Adrenal gland (tissue), 19 donors: ENCODE measurements at places on chromosomes 2 and 18. TPM values are rescaled to one million over a fixed set of nuclear protein-coding genes. Genes with fewer than 3 reads are reported as not detected.
A peak's percentile ranks its signal among the peaks of the same experiment; 100 is the strongest.

DNA sequence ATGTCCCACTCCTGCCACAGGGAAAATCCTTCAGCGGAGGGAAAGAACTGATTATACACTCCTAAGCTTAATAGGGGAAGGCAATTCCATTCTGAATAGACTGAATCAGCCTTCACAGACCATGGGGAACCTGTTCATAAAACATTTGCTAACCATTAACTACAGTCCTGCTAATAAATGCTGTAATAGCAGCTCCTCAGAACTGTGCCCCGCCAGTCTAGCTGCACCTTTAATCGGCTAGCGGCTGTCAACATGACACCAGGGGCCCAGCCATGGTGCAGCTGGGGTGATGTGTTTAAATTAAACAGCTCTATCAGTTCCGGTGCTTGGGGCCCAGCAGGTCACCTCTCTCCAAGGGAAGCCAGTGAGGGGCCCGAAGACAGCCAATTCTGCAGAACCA lies 77.8 kb downstream of the GALNT14 start:
- H3K4me3 ChIP-seq, result no peak overlapping the region
- H3K27me3 ChIP-seq, result no peaks in the 10 kb centered on the region
- DNase-seq, result no peak
- no peaks in the 10 kb centered on the region for H3K36me3 ChIP-seq

GRCh38 chr2:143807671-143808070 lies 678.5 kb downstream of the ARHGAP15 start:
- peak; percentile 18 for DNase-seq
- no peaks in the 10 kb centered on the region for H3K27me3 ChIP-seq
- no peak overlapping the region for H3K4me3 ChIP-seq
- H3K4me1 ChIP-seq, result no peaks in the 10 kb centered on the region

- H3K4me3 ChIP-seq, result no peak overlapping the region
- no peaks in the 10 kb centered on the region for H3K36me3 ChIP-seq
These were observed 136.4 kb downstream of the SCG2 start for GRCh38 chr2:223465793-223466192.

- no peak overlapping the region for H3K27ac ChIP-seq
- peaks cover 16% of the 10 kb centered on the region for H3K36me3 ChIP-seq
- H3K27me3 ChIP-seq, result no peaks in the 10 kb centered on the region
These were observed 10.2 kb upstream of the CABYR start for GRCh38 chr18:24128700-24129099.

- no peaks in the 10 kb centered on the region for H3K27me3 ChIP-seq
- H3K4me1 ChIP-seq, result peaks cover 3% of the 10 kb centered on the region
- H3K4me3 ChIP-seq, result peak overlapping the region; percentile 89
- DNase-seq, result peak; percentile 54
These were observed 1.6 kb downstream of the CDH2 start for GRCh38 chr18:28175150-28175929.

DNA sequence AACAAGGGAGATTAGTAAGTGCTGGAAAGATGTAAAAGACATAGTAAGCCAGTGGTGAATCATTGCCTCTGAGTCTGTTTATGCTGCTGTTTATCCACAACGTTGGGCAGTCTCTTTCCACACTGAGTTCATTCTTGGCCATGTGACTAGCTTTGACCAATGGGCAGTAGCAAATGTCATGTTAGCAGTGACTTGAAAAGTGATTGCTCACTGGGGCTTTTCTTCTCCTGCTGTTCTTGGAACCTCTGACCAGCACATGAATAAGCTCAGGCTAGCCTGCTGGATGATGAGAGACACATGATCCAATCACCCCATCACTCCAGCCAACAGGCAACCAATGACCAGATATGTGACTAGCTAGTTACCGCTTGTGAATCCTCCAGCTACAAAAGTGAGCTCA lies 360.4 kb downstream of the SLC4A3 start:
- H3K27ac ChIP-seq, result no peak overlapping the region
- H3K4me3 ChIP-seq, result no peak overlapping the region
- no peak for DNase-seq
- no peaks in the 10 kb centered on the region for H3K27me3 ChIP-seq

DNA sequence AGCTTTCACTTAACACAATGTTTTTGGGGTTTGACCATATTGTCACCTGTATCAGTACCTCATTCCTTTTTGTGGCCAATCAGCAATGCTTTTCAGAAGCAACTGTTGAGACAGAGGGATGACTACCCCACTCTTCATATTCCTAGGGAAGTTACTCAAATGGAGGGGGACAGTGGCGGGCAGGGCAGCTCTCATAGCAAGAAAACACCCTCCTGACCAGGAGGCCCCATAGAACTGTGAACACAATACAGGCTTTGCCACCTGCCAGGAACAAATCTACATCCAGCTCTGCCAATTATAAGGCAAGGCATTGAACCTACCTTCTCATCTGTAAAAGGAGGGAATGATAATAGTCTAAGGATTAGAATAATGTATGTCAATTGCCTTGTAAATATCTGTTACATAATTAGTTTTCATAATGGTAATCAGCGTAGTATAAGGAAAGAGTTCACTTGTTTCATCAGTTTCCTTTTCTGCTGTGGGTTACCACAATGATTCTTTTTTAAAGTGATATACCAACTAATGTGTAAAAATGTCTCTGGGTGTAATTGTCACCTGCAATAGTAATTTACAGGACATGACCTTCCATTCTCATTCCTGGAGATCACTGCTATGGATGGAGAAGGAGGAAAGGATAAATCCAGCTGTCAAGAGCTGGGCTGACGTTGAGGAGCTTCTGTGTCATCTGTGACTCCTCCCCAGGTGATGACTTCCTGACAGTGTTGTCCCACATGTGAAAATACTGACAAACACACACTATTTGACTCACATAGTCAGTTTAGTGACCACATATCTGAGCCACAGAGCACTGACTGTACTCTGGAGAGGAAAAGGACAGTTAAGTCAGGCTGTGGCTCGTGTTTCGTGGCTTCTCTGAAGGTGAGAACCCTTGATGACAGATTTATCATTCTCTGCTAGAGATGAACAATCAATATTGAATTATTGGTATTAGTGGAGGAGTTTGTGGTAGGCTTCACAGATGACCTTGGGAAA lies 13.5 kb downstream of the ALPK2 start:
- H3K36me3 ChIP-seq, result no peaks in the 10 kb centered on the region
- H3K27me3 ChIP-seq, result no peaks in the 10 kb centered on the region
- no peaks in the 10 kb centered on the region for H3K4me1 ChIP-seq
- H3K27ac ChIP-seq, result no peak overlapping the region
- DNase-seq, result no peak
- H3K4me3 ChIP-seq, result no peak overlapping the region

DNA sequence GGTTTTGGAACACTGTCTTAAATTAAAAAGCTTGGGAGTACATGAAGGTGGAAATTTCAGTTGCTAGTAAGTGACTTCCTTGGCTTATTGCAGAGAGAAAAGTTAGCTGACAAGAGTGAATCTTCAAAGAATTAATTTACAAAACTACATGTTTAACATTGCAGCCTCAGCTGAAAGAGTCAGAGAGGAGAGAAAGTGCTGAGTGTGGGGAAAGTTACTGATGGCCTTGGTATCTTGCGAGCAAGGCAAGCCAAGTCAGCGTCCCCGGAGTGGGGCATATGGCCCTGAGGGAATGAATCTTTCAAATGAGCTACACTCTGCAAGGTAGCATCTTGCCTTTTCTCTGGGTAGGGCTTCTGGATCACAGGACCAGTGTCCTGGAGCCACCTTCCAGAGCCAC lies 131.3 kb downstream of the LPIN1 start:
- DNase-seq, result peak; percentile 29
- no peaks in the 10 kb centered on the region for H3K27me3 ChIP-seq
- no peaks in the 10 kb centered on the region for H3K4me1 ChIP-seq
- H3K27ac ChIP-seq, result no peak overlapping the region
- H3K4me3 ChIP-seq, result no peak overlapping the region

DNA sequence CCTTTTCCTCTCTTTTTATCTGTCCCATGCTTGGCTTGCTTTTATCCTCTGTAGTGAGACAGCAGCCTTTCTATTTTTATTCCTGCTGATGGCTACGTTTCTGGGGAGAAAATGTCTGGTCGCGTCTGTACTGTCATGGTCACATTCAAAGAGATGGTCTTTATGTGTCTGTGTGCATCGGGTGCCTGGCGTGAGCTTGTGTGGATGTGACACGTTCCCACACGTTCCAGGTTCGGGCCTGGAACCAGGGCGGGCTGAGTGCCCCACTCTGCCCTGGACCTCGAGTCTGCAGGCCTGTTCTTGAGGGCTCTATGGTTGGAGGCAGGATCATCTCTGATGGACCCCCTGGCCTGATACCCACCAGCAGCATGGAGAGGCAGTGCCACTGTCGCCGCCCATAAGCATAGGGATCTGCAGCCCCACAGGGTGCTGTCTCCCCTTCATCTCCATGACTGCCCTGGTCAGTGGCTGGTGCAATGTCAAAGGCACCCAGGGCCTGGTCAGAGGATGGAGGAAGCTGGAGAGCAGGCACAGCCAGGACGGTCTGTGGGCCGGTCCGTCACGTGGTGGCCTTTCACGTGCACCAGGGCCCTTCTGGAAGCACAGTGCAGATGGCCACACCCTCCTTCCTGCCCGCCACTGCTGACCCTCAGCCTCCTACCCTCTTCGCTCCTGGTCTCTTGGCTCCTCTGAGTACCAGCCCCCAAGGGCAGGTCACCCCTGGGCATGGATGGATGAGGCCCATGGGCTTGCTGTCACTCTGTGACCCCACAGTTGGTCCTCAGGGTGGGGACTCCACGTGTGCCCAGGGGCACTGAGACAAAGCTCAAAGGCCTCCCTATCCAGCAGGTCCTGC lies 149.2 kb upstream of the TWIST2 start:
- H3K27me3 ChIP-seq, result no peaks in the 10 kb centered on the region
- H3K36me3 ChIP-seq, result no peaks in the 10 kb centered on the region
- no peak overlapping the region for H3K4me3 ChIP-seq
- H3K27ac ChIP-seq, result no peak overlapping the region
- no peak for DNase-seq

DNA sequence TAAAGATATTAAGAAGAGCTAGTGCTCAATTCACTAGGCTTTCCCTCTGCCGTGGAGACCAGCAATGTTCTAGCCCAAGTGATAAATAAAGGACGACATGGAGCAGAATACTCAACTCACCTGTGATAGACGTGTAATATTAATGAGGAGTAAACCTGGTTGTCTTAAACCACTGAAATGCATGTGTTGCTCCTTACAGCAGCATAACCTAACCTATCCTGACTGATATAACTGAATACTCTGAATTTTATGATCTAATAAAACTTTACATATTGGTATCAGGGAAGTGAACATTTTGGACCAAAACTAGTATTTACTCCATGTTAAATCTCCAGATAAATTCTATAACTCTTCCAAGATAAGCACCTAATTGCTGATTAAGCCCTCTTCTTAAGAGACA lies 531.0 kb downstream of the METTL4 start:
- no peak for DNase-seq
- no peak overlapping the region for H3K27ac ChIP-seq
- no peaks in the 10 kb centered on the region for H3K4me1 ChIP-seq
- no peaks in the 10 kb centered on the region for H3K36me3 ChIP-seq
- no peaks in the 10 kb centered on the region for H3K27me3 ChIP-seq

DNA sequence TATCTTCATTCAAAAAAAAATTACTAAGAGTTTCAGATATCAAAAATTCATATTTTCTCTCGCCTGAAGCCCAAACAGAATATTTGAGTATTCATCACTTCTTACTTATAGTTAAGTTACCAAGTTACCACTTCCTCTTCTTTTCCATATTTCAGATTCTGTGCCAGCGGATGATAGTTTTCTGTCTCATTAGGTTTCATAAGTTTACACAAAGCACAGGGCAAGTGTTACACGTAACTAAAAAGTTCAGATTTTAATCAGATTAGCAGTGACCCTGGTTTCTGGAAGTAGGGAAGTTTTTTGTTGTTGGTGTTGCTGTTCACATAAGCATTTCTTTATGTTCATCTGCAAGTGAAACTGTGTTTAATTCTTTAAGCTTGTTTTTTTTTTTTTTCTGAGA lies 10.2 kb downstream of the AFTPH start:
- H3K27me3 ChIP-seq, result no peaks in the 10 kb centered on the region
- no peaks in the 10 kb centered on the region for H3K36me3 ChIP-seq
- no peak overlapping the region for H3K4me3 ChIP-seq

GRCh38 chr2:204108330-204108751 lies 171.8 kb downstream of the ICOS start:
- no peak overlapping the region for H3K4me3 ChIP-seq
- H3K4me1 ChIP-seq, result no peaks in the 10 kb centered on the region

- H3K27ac ChIP-seq, result no peak overlapping the region
- DNase-seq, result no peak
- H3K4me1 ChIP-seq, result no peaks in the 10 kb centered on the region
- no peaks in the 10 kb centered on the region for H3K36me3 ChIP-seq
These were observed 47.3 kb upstream of the SALL3 start for GRCh38 chr18:78932281-78932680.

DNA sequence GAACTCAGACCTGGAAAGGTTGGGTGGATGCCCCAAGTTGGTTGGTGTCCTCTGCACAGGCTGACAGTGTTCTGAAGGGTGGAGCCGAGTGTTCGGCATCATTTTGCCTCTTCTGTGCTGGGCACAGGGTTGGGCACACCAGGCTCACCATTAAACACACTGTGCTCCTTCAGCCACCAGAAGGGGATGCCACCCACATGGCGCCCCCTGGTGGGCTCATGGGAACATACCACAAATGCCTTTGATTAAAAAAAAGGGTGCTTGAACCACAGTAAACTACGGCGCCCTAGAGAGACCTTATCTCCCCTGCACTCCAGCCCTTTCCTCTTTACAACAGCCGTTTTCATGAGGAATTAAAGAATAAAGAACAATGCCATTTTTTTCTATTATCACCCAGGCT lies 89.4 kb downstream of the CELF4 start:
- no peak overlapping the region for H3K27ac ChIP-seq
- H3K4me1 ChIP-seq, result no peaks in the 10 kb centered on the region

GRCh38 chr2:11850082-11850481 lies 103.7 kb downstream of the LPIN1 start:
- H3K4me3 ChIP-seq, result no peak overlapping the region
- H3K27ac ChIP-seq, result no peak overlapping the region
- H3K36me3 ChIP-seq, result no peaks in the 10 kb centered on the region
- no peak for DNase-seq

GRCh38 chr2:135667045-135667444 lies 74.6 kb upstream of the UBXN4 start:
- no peak for DNase-seq
- H3K4me3 ChIP-seq, result no peak overlapping the region
- H3K4me1 ChIP-seq, result no peaks in the 10 kb centered on the region

DNA sequence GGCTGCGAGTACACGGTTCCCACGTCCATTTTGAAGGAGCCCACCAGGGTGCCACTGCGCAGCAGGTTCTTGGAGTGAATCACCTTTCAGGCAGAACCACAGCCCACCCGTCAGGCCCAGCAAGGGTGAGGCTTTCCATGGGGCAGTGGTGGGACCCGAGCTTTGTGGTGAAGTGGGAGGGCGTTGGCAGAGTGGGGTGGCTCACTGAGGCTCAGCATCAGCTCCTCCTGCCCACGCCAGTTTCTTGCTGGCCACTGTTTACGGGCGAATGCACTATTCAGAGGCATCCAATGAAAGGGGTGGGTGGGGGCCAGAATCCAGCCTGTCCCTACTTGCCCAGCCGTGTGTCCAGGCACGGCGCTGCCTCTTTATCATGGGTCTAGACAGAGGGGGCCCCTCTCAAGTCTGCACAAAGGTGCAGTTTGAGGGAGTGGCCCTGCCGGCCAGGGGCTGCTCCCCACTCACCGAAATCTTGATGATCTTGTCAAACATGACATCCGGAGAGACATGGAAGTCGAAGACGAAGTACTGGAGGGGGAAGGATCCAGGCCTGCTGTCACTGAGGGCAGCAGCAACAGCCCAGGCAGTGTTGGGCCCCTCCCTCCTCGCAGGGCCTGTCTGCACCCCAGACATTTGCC lies 11.4 kb upstream of the OTOF start:
- DNase-seq, result no peak
- peaks cover 8% of the 10 kb centered on the region for H3K4me1 ChIP-seq

The SERPINB4 gene
- polyA plus RNA-seq, result not detected

The CCL20 gene
- 0.80 TPM for polyA plus RNA-seq

The ADCYAP1 gene
- polyA plus RNA-seq, result 0.37 TPM

The TLX2 gene
- polyA plus RNA-seq, result 0.75 TPM

The PTMA gene
- polyA plus RNA-seq, result 1,079 TPM

The POLR1A gene
- polyA plus RNA-seq, result 15.4 TPM

The NEB gene
- polyA plus RNA-seq, result 7.9 TPM

The TMEM178A gene
- polyA plus RNA-seq, result 13.2 TPM

The FEV gene
- 16.5 TPM for polyA plus RNA-seq
